ENCODE measurements at places on chromosomes 16 and 17.

DNA sequence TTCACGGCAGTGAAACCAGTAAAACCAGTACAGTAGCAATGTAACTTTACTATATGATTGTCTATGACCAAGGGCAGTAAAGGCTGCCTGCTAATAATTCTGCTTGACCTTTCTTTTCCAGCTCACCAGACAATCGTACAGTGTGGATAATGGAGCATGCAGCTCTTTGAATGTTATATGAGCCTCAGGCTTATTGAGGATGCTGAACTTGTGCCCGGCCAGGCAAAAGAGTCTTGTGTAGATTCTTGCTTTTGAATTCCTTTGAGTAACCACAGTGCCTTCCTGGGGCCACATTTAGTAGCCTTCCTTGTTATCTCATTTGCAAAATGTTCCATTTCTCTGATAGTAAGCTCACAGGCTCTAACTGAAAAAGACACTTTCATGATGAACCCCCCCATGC is 131.8 kb downstream of the CDH11 start:
- DNase-seq: no peak

- DNase-seq: peak; percentile 40
Observed at GRCh38 chr16:87780385-87780989, 14.7 kb upstream of the KLHDC4 start.

DNA sequence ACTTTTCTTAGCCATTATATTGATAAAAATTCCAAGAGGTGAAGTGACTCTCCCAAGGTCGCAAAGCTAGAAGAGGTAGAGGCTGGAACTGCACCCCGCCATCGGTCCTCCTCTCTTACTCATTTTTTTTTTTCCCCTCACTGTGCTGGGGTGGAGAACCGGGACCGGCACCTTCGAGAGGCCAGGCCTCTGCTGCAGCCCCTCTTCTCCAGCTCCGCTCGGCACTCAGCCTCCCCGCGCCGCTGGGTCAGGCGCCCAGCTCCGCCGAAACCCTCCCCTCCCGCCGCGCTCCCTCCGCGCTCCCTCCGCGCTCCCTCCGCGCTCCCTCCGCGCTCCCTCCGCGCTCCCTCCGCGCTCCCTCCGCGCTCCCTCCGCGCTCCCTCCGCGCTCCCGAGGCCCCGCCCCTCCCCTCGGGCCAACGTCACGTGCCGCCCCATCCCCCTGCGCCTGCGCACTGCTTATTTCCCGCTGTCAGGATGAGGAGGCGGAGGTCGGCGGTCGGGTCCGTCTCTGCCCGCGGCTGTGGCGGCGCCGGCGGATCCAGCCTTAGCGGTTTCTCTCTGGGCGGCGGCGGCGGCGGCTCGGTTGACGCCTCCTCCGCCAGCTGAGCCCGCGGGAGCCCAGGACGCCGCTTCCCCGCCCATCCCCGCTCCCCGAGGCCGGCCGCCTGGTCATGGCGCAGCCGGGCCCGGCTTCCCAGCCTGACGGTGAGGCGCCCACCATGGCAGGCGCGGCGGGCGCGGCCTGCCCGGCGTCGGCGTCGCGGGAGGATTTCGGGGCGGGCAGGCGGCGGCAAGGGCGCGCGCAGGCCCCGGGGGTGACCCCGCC is at the start of gene RABEP1:
Gene RABEP1, plus strand, starts transcription at position 471 of the 828 bp plus-strand sequence. Its CDS starts 203 bp downstream, at position 674.
- DNase-seq: peak; percentile 93

GRCh38 chr17:57599271-57600045 is 145.6 kb downstream of the CCDC182 start:
- no peak for DNase-seq

DNA sequence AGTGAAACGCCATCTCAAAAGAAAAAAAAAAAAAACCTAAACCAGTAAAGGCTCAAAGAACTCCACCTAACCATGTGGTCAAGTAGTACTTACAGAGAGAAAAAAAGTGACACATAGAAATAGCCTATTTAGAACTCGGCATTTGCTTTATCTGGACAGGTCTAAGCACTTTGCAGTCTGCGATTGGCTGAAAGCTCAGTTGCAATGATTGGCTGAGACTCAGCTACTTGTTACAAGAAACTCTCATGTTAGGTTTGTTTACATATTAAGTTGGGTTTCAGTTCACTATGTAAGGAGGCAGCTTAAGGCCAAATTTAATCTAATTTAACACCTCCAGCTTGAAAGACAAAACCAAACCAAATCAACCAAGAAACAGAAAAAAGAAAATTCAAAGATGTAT is 19.1 kb downstream of the ABCC3 start:
- DNase-seq: no peak

GRCh38 chr17:48883171-48883570 is 9.4 kb upstream of the ATP5MC1 start:
- DNase-seq: no peak

DNA sequence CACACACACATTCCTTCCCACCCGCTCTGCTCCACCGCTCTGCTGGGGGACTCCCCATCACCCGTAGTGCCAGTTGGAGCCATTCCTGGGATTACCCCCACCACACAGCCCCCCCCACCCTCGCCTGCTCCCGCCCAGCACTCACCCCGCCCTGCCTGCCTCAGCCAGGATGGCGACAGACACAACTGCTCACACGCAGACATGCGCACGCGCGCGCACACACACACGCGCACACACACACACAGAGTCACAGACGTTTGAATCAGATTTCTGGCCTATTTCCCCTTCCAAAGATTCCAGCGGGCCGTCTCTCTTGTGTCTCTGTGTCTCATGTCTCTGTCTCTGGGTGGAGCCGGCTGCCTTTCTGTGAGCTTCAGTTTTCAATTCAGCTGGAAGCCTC is 4.4 kb downstream of the CACNA1G start:
- no peak for DNase-seq

DNA sequence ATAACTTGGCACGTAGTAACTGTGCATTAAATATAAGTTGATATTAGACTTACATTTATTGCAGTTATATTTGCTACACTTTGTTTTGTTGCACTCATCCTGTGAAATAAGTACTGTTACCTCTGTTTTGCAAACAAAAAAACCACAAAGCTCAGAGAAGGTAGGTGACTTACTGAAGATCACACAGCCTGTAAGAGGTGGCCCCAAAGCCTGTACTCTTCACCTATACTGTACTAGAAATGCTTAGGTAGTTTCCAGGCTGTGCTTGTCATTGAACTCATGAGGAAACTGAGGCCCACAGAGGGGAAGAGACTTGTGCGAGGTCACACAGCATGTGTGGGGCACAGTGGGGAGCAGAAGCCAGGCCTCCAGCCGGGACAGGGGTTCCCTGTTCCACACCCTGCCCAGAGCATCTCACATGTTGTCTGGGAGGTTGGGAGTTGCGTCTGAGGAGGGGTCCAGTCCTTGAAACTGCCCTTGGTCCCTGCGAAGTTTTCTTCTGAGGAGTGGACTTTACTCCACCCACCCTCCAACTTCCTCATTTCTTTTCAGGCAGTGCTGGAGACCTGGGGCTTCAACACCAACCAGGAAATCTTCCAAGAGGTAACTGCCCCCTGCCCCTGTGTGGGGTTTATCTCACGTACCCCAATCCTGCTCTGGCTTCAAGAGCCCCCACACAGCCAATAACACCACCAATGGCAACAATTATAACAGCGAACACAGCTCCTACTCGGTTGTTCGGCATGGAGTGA is 13.0 kb downstream of the CETP start:
- DNase-seq: no peak
